ENCODE measurements at places on chromosomes 7 and 10. TPM values are rescaled to one million over a fixed set of nuclear protein-coding genes. Genes with fewer than 3 reads are reported as not detected.

- no peak for DNase-seq
- no peaks in the 10 kb centered on the region for H3K27me3 ChIP-seq
- no peak overlapping the region for H3K4me3 ChIP-seq
- no peaks in the 10 kb centered on the region for H3K36me3 ChIP-seq
- H3K27ac ChIP-seq: no peak overlapping the region
Observed at GRCh38 chr7:83105948-83106347, 56.7 kb downstream of the PCLO start.

Gene EN2
- total RNA-seq: under 0.01 TPM

GRCh38 chr10:46033602-46034011, 3.2 kb upstream of the NCOA4 start:
- peaks cover 3% of the 10 kb centered on the region for H3K27me3 ChIP-seq
- no peaks in the 10 kb centered on the region for H3K36me3 ChIP-seq
- no peak overlapping the region for H3K4me3 ChIP-seq
- no peak overlapping the region for H3K27ac ChIP-seq
- peaks cover 20% of the 10 kb centered on the region for H3K4me1 ChIP-seq

Gene FHIP2A
- 51.9 TPM for total RNA-seq

DNA sequence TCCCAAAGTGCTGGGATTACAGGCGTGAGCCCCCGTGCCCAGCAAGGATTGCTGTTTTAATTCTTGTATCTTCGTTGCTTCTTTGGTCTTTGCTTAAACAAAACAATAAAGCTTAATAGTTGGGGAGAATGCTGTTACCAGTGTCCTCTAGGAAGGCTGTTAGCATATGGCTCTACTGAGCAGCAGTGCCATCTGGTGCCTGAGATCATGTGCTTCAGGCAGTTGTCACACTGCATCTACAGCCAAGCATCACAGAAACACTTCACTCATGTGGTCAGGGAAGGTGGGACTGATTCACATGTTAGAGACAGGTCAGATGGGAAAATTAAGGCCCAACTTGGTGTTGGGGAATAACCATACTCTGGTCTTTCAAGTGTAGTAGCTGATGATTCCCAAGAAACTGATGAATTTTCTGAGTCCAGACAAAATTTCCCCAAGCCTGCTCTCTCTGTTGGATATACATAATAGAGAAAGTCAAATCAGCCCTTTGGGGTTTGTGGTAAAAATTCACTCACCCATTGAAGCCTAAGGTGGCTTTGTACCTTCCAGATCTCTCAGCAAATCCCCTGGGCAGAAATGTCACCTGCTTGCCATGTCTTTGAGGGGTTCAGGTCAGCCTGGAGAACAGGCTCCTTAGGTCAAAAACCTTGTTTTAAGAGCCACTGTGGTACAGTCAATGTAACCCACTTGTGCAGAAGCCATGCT, 28.4 kb downstream of the UBE2D4 start:
- no peak overlapping the region for H3K4me3 ChIP-seq
- peak; percentile 89 for DNase-seq
- H3K4me1 ChIP-seq: no peaks in the 10 kb centered on the region
- H3K27me3 ChIP-seq: no peaks in the 10 kb centered on the region

GRCh38 chr10:10326116-10326515, 691.6 kb upstream of the CELF2 start:
- H3K36me3 ChIP-seq: no peaks in the 10 kb centered on the region
- H3K4me1 ChIP-seq: no peaks in the 10 kb centered on the region
- H3K4me3 ChIP-seq: no peak overlapping the region
- H3K27me3 ChIP-seq: no peaks in the 10 kb centered on the region
- H3K27ac ChIP-seq: no peak overlapping the region

Gene SSC4D
- 0.88 TPM for total RNA-seq

DNA sequence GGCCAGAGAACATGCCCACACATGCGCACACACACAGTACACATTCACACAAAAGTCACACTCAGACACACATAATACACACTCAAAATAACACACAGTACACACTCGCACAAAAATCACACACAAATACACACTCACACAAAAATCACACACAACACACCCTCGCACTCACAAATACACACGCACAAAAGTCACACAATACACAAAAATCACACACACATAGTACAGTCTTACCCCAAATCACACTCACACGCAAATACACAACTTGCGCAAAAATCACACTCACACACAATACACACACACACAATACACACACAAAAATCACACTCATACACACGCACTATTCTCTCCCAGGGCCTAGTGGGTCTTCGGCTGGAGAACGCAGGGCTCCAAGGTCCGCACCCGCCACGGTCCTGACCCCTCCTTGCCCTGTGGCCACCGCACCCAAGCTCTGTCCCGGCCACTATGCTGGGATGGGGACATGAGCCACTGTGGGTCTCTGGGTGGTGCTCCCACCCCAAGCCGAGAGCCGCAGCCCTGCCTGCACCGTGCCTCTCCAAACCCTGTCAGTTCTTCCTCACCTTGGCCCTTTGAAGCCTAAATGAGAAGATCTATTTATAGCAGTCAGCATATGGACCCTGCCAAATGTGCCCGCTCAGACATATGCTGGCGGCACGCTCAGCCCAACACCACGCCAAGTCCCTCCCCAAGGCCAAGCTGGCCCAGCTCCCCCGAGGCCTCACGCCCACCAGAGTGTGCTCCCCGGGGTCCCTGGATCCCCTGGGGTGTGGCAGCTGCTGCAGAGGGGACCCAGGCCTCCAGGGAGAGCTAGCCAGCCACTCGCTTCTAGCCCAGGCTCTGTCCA, 55.9 kb downstream of the ELFN1 start:
- peaks cover 5% of the 10 kb centered on the region for H3K27me3 ChIP-seq
- H3K36me3 ChIP-seq: no peaks in the 10 kb centered on the region
- no peak overlapping the region for H3K27ac ChIP-seq
- no peaks in the 10 kb centered on the region for H3K4me1 ChIP-seq
- H3K4me3 ChIP-seq: no peak overlapping the region
- no peak for DNase-seq

DNA sequence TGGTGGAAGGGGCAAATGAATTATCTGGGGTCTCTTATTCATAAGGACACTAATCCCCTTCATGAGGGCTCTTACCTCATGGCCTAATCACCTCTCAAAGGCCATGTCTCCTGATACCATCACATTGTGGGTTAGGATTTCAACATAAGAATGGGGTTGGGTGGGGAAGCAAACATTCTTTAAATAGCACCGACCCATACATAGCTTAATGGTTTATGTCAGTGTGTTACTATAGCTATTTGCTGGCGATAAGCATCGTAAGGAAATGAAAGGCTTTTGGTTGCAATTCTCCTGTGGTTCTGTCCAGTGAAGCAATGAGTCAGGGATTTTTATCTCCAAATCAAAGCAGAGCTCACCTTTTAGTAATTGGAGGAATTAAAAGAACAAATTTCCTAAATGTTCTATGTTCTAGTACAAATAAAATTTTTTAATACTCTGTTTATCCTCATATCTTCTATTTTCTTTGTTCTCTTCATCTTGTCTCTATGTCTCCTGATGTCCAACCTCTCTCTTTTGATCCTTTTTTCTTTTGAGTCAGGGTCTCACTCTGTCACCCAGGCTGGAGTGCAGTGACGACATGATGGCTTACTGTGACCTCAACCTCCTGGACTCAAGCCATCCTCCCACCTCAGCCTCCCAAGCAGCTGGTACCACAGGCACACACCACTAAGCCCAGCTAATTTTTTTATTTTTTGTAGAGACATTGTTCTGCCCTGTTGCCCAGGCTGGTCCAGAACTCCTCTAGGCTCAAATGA, 57.0 kb upstream of the GLCCI1 start:
- H3K27me3 ChIP-seq: no peaks in the 10 kb centered on the region
- DNase-seq: no peak
- no peaks in the 10 kb centered on the region for H3K36me3 ChIP-seq

DNA sequence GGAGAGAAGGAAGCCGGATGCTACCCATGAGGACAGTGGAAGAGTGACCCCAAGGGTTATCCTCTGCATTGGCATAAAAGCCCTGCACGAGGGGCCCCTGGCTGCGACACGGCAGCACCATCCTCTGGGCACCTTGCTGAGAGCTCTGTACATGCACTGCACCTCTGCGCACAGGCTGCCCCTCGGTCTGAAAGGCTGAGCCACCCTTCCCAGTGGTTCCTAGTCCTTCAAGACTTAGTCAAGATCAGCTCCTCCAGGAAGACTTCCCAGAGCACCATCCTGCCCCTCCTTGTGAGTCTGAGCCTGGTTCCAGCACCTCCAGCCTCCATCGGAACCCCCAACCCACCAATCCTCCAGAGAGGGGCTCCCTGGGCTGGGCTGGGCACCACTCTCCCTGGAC, 37.9 kb upstream of the CNPY1 start:
- DNase-seq: no peak
- H3K27ac ChIP-seq: no peak overlapping the region
- H3K36me3 ChIP-seq: no peaks in the 10 kb centered on the region

GRCh38 chr7:71198391-71198790, 66.4 kb downstream of the GALNT17 start:
- no peak overlapping the region for H3K27ac ChIP-seq
- no peaks in the 10 kb centered on the region for H3K27me3 ChIP-seq
- no peaks in the 10 kb centered on the region for H3K4me1 ChIP-seq
- H3K4me3 ChIP-seq: no peak overlapping the region

DNA sequence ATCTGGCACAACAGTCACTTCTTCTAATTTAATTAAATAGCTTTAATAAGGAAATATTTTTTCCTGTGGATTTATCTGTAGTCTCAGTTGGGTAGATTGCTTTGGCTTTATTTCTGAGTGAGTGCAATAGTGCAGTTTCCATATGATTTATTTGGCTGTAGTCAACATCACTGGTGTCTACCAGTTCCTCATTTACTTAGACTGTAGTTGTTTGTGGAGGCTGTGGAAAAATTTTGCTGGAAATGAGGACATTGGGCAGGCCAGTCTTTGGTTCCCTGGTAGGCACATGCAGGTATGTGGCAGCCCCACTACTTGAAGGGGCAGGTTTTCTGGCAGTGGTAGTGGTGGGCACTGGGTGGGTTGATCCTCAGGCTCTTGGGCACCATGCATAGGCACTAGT, 15.5 kb downstream of the TAS2R40 start:
- no peaks in the 10 kb centered on the region for H3K27me3 ChIP-seq
- no peak for DNase-seq
- H3K36me3 ChIP-seq: no peaks in the 10 kb centered on the region
- peaks cover 14% of the 10 kb centered on the region for H3K4me1 ChIP-seq

- no peak overlapping the region for H3K4me3 ChIP-seq
- no peak for DNase-seq
- no peaks in the 10 kb centered on the region for H3K27me3 ChIP-seq
- no peaks in the 10 kb centered on the region for H3K36me3 ChIP-seq
- no peaks in the 10 kb centered on the region for H3K4me1 ChIP-seq
Observed at GRCh38 chr7:125491137-125491536, 561.5 kb upstream of the POT1 start.

Gene NME8
- total RNA-seq: not detected

Gene CHST3
- total RNA-seq: 43.1 TPM

DNA sequence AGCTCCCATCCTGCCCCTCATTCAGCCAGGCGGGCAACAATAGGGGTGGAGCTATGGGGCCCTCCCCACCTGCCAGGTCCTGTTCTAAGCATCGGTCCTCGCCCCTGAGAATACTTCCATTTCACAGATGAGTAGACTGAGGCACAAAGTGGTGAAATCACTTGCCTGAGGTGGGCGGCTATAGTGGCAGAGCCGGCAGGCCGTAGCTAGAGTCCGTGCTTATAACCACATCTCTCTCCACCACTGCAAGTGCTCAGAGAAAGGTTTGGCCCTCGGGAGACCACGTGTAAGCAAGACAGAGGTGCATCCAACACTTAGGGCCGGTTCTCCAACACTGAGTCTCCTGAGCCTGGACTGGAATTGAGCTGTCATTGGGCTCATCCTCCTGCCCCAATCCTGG, 145.8 kb upstream of the UNC5B start:
- H3K4me3 ChIP-seq: no peak overlapping the region
- no peaks in the 10 kb centered on the region for H3K4me1 ChIP-seq
- peaks cover 5% of the 10 kb centered on the region for H3K27me3 ChIP-seq
- peak; percentile 19 for DNase-seq
- no peak overlapping the region for H3K27ac ChIP-seq

GRCh38 chr7:137395420-137395819, 51.9 kb upstream of the PTN start:
- H3K27me3 ChIP-seq: no peaks in the 10 kb centered on the region
- peaks cover 5% of the 10 kb centered on the region for H3K4me1 ChIP-seq
- no peak overlapping the region for H3K27ac ChIP-seq
- DNase-seq: no peak

Gene ARHGAP21
- total RNA-seq: 165 TPM

- H3K36me3 ChIP-seq: no peaks in the 10 kb centered on the region
- no peaks in the 10 kb centered on the region for H3K27me3 ChIP-seq
- H3K4me3 ChIP-seq: peak overlapping the region; percentile 34
- peaks cover 4% of the 10 kb centered on the region for H3K4me1 ChIP-seq
- H3K27ac ChIP-seq: no peak overlapping the region
- no peak for DNase-seq
Observed at GRCh38 chr7:24501009-24501408, 72.2 kb upstream of the PALS2 start.

Gene RNF32
- total RNA-seq: under 0.01 TPM

DNA sequence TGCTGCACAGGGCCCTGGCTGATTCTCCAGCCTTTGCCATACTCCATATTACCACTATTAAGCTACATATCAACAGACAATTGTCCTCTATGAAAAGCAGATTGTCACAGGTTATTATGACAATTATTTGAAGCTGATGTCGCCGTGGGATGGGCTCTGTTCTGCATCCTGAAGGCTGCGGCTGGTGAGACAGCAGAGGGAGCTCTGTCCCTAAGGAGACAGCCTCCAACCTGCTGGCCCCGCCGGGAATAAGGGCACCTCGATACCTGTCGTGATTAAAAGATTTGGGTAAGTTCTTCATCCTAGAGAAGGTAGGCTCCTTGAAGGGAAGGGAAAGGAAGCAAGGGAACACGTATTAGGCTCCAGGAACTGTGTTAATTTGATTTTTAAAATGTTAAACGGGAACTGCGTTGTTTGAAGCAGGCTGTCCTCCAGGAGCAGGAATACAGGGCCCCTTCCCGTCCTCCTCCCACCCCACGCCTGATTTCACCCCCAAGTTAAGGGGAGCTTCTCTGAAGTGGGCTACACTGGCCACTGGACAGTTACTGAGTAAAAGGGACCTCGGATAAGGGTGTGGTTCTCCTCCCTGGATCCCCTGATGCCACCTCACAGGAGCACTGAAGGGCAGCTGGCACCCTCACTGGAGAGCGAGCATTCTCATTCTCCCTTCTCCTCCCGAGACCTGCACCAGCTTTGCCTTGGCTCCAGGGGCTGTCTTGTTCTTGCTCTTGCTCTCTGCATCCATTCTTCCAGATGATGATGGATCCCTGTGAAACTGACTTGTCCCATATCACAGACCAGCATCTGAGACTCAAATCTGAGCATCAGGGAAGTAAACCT, 11.8 kb upstream of the TIAL1 start:
- no peak overlapping the region for H3K27ac ChIP-seq
- no peak for DNase-seq
- no peaks in the 10 kb centered on the region for H3K4me1 ChIP-seq
- no peak overlapping the region for H3K4me3 ChIP-seq

Gene LRMDA
- total RNA-seq: 17.1 TPM

Gene KIAA1217
- total RNA-seq: 51.0 TPM

Gene GIMAP6
- 0.36 TPM for total RNA-seq

Gene ARHGAP22
- 45.6 TPM for total RNA-seq
